ENCODE measurements at places on chromosomes 6 and 20. TPM values are rescaled to one million over a fixed set of nuclear protein-coding genes. Genes with fewer than 3 reads are reported as not detected.

ABHD16B gene
- total RNA-seq: not detected

VSTM2L gene
- 27.7 TPM for total RNA-seq

RNF217 gene
- 8.2 TPM for total RNA-seq

SRSF12 gene
- total RNA-seq: 4.6 TPM

CASS4 gene
- not detected for total RNA-seq

Measured in G401 (cell line).